Amygdala (tissue), 56 donors: ENCODE measurements at places on chromosomes 3 and 15.

GRCh38 chr15:69096196-69096595 lies 64.2 kb upstream of the GLCE start:
- DNase-seq = no peak

GRCh38 chr3:187840856-187841255 lies 95.6 kb upstream of the BCL6 start:
- DNase-seq = no peak

- no peak for DNase-seq
Observed at GRCh38 chr15:51223771-51224229, 114.6 kb downstream of the CYP19A1 start.

DNA sequence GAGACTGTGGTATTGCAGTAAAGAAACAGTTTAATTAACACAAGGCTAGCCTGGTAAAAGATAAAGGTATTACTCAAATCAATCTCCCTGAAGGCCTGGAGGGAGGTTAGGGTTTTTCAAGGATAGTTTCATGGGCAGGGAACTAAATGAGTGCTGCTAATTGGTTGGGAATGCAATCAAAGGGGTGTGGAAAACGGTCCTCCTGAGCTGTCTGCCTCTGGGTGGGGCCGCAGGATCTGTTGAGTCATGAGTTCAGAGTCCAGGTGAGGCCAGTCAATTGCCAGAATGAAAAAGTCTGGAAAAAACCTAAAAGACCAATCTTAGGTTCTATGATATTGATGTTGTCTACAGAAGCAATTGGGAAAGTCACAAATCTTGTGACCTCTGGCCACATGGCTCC lies 293.2 kb downstream of the MCTP2 start:
- DNase-seq = no peak

GRCh38 chr3:78455166-78455565 lies 1312.6 kb downstream of the ROBO1 start:
- DNase-seq = no peak

- no peak for DNase-seq
Observed at GRCh38 chr3:9727743-9728142, 3.8 kb upstream of the BRPF1 start.

DNA sequence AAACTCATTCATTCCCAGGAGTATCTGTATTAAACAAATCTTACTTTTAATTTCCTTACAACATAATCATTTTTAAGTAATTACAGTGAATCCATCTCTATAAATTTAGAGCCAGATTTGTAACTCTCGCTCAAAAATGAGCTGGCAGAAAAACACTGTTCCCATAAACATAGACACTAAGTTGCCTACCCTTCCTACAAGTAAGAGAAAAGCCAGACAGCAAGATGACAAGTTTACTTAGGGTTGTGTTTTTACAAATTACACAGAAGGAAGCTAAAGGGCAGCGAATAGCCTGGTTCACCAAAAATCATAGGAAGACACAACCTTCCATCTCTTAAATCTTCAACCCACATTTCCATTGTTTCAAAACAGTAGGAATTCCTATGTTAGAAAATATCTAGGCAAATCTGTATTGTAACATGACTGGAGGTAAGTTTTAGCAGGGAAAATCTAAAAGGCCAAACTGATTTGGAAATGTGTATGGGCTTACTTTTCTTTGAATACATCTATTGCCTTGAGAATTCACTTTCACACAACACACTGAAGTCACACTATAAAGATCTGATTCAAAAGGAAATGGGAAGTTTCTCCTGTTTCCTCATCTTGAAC lies 21.7 kb downstream of the HERC1 start:
- no peak for DNase-seq

GRCh38 chr15:44529864-44530604 lies 6.9 kb upstream of the EIF3J start:
- no peak for DNase-seq

- no peak for DNase-seq
Observed at GRCh38 chr3:182521339-182521738, 272.0 kb upstream of the ATP11B start.

- DNase-seq = no peak
Observed at GRCh38 chr3:100879195-100879810, 113.9 kb downstream of the ABI3BP start.

GRCh38 chr3:51719410-51720025 lies 12.7 kb downstream of the GRM2 start:
- DNase-seq = no peak

DNA sequence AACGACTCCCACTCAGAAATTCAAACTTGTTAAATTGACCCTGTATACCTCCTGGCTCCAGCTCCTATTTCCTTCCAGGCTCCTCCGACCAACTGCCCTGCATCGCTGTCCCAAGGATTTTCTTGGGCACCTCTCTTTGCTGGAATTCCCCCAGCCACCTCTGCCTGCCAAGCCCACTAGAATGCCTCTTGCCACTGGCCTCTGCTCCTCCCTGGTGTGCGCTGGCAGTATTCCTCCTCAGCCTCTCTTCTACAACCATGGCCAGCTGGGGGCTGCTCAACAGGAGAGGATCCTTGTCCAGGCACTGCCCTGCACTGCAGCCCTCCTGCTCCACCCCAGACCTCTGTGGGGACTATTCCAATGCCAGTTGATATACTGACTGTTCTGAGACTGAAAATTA lies 7.4 kb downstream of the WNT7A start:
- no peak for DNase-seq

GRCh38 chr3:132643366-132643765 lies 16.2 kb downstream of the ACAD11 start:
- DNase-seq = no peak

DNA sequence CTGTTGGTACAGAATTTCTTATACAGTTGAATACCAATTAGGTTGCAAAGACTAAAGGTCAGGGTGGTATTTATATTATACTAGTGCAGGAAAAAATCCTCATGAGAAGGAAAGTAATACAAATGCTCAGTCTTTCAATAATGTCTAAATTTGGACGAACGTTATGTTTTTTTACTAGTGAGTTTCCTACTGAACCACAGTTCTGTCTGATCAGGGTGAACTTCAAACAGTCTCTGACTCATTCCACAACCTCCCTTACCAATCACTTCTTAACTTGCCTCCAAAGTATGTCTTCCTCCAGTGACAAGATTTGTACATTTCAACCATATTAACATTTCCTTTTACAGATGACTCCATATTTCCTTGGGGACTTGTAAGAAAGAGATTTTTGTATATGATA lies 3.4 kb downstream of the TMEM212 start:
- DNase-seq = no peak

GRCh38 chr3:115141033-115141757 lies 5.9 kb downstream of the ZBTB20 start:
- DNase-seq = no peak

- no peak for DNase-seq
Observed at GRCh38 chr15:57286446-57287122, 89.7 kb upstream of the CGNL1 start.

- DNase-seq = no peak
Observed at GRCh38 chr15:34810443-34811129, 15.2 kb upstream of the ACTC1 start.

- DNase-seq = peak; percentile 63
Observed at GRCh38 chr15:68818066-68818768, 2.5 kb downstream of the ANP32A start.

- no peak for DNase-seq
Observed at GRCh38 chr3:45639044-45639392, 44.5 kb downstream of the LIMD1 start.

DNA sequence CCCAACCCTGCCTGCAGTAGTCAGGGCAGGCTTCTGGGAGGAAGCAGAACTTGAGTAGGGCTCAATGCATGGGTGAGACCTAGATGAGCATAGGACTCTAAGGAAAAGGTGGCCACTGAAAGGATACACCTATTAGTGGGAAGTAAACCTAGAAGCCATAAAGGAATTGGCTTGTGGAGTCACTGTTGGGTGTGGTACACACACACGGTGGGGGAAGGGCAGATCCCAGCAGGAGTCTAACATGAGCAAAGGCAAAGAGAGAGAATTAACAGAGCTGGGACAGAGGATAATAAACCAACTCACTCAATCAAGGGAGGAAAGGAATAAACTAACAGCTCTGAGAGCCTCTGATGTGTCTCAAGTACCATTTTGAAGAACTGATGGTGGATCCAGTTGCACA lies 23.1 kb downstream of the DAPK2 start:
- no peak for DNase-seq

DNA sequence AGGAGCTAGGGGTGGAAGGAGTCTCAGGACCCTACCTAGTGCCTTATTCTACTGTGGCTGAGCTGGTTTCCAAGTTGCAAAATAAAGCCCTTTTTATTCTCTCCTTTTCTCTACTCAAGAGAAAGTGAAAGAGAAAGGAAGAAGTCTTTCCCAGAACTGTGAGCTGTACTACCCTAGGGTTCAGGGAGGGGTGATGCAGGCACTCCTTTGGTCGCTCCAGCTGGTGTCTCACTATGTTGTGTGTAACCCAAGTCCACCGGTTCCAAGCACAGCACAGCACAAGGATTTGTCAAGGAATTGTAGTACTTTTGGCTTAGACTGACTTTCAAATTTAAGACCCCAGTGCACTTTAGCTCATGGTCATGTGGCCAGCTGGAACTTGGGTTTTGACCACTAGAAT lies 1721.7 kb downstream of the OTOL1 start:
- DNase-seq = no peak

GRCh38 chr3:186162221-186162620 lies 53.3 kb upstream of the ETV5 start:
- DNase-seq = peak; percentile 37

DNA sequence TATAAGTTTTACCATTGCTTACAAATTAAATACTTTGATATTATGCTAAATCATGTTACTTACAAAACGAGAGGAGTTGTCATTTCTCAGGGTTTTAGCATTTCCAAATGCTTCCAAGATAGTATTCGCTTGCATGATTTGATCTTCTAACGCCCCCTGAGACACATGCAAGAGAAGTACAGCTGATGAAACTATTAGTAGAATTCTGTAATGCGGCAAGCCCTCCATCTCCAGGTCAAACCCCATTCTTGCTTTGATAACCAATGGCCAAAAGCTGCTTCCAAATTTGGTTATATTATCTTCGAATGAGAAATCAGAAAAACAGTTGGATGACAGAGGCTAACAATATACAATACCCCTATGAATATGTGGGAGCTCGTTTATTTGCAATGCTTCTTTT lies 14.7 kb downstream of the MYH15 start:
- DNase-seq = no peak

DNA sequence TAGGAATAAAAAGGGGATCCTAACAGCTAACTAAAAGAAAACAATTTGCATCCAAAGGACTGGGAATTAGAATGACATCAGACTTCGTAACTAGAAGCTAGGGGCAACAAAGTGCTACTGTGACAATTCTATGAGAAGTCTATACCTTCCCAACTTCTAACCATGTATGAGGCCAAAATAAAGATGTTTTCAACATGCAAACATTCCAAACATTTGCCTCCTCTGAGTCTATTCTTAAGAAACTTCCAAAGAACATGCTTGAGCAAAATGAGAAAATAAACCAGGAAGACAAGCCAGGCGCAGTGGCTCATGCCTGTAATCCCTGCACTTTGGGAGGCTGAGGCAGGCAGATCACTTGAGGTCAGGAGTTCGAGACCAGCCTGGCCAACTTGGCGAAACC lies 13.1 kb upstream of the RNF7 start:
- no peak for DNase-seq

- DNase-seq = no peak
Observed at GRCh38 chr15:101526442-101526841, 36.9 kb upstream of the PCSK6 start.

GRCh38 chr15:41817327-41817726 lies 10.6 kb upstream of the JMJD7 start:
- DNase-seq = no peak

GRCh38 chr3:190444006-190444405 lies 5.7 kb downstream of the TMEM207 start:
- DNase-seq = no peak

GRCh38 chr15:76368122-76368621 lies 31.6 kb downstream of the ISL2 start:
- no peak for DNase-seq

DNA sequence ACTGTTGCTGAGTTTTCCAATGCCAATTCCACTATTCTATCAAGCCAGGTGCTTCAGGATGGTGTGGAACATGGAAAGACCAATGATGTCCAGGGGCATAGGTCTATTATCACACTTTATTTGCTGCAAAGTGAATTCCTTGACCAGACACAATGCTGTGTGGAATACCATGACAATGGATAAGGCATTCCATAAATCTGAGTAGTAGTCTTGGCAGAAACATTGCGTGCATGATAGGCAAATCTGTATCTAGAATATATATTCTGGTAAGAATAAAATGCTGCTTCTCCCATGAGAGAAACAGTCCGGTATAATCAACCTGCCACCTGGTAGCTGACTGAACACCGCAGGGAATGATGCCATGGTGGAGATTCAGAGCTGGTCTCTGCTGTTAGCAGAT lies 70.0 kb upstream of the ALDH1A3 start:
- DNase-seq = no peak

GRCh38 chr3:187006864-187007630 lies 76.7 kb downstream of the ST6GAL1 start:
- DNase-seq = no peak

GRCh38 chr3:134711284-134711683 lies 60.5 kb upstream of the KY start:
- DNase-seq = no peak

DNA sequence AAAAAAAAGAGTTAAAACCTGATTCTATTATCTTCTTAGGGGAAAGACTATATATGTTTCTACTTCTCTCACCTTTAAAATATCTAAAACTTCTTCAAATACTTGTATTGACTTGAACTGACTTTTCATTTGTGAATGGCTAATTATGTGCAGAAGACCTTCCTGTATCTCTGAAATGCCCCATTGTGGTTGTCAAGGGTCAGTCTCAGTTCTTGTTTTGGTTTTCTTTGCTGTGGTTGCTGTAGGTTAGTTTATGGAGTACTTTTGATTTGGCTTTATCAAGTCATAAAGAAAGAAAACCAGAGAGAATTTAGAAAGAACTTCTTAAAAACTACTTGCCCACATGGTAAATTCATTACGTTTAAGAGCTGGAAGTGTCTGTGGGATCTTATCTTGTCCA lies 345.3 kb upstream of the POU1F1 start:
- DNase-seq = no peak

- DNase-seq = no peak
Observed at GRCh38 chr3:72331076-72331475, 517.2 kb downstream of the SHQ1 start.

- no peak for DNase-seq
Observed at GRCh38 chr3:32837789-32838188, 20.0 kb downstream of the TRIM71 start.

GRCh38 chr15:36988947-36989346 lies 111.4 kb downstream of the MEIS2 start:
- no peak for DNase-seq
